ENCODE measurements at places on chromosomes 7 and 10.
A peak's percentile ranks its signal among the peaks of the same experiment; 100 is the strongest.

GRCh38 chr7:47179812-47180515 lies 401.9 kb downstream of the TNS3 start:
- peak; percentile 50 for DNase-seq

DNA sequence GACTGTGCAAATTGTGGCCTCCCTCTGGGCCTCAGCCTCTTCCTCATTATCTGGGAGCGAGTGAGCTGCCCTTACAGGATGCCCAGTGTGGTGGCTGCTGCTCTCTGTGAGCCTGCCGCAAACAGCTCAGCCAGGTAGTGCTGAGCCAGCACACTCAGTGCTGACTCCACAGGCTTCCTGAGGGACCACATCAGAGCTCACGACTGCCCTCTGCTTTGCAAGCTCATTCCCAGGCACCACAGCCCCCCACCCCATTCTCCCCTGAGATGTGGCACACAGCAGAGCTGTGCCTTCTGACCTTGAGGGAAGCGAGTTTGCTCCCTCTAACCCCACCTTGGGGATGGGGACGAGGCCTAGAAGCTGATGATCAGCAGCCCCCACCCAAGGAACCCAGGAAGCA lies 230.5 kb upstream of the PPP2R2D start:
- no peak for DNase-seq

- no peak for DNase-seq
These were observed 10.2 kb downstream of the SCD start for GRCh38 chr10:100357059-100357858.

- DNase-seq = no peak
These were observed 162.7 kb upstream of the ITGB1 start for GRCh38 chr10:33120700-33121099.

Data from germinal center (tissue), 1 donor.